ENCODE measurements at places on chromosomes 7 and 10.

GRCh38 chr7:85164376-85164775 lies 22.5 kb downstream of the SEMA3D start:
- no peak for DNase-seq

GRCh38 chr10:103175580-103176285 lies 17.3 kb downstream of the NT5C2 start:
- DNase-seq: no peak

- no peak for DNase-seq
These were observed 315.0 kb downstream of the IPMK start for GRCh38 chr10:57952741-57953140.

GRCh38 chr10:127907411-127908105 lies 655 bp downstream of the PTPRE start:
- no peak for DNase-seq

- no peak for DNase-seq
These were observed 74.3 kb downstream of the GLI3 start for GRCh38 chr7:42162560-42163325.
